ENCODE measurements at places on chromosomes 12 and 14. TPM values are rescaled to one million over a fixed set of nuclear protein-coding genes. Genes with fewer than 3 reads are reported as not detected.

The FOXG1 gene
- total RNA-seq, result not detected

The CMA1 gene
- not detected for total RNA-seq

The KRT79 gene
- 1.7 TPM for total RNA-seq

The HSPA2 gene
- total RNA-seq, result 47.4 TPM

The VRTN gene
- total RNA-seq, result not detected

The KRT80 gene
- 7.9 TPM for total RNA-seq

The LMNTD1 gene
- not detected for total RNA-seq

The DIP2B gene
- total RNA-seq, result 32.2 TPM

The ARMH4 gene
- 5.2 TPM for total RNA-seq

The HOXC12 gene
- not detected for total RNA-seq

The SPX gene
- not detected for total RNA-seq

The PLCZ1 gene
- not detected for total RNA-seq

GRCh38 chr12:28424965-28425364, 234.7 kb downstream of the CCDC91 start:
- DNase-seq, result no peak
- no peak overlapping the region for H3K4me3 ChIP-seq
- no peak overlapping the region for H3K27ac ChIP-seq
- H3K4me1 ChIP-seq, result no peaks in the 10 kb centered on the region
- no peaks in the 10 kb centered on the region for H3K36me3 ChIP-seq

GRCh38 chr12:119704065-119704747, 36.3 kb downstream of the PRKAB1 start:
- DNase-seq, result no peak
- H3K4me1 ChIP-seq, result no peaks in the 10 kb centered on the region
- no peaks in the 10 kb centered on the region for H3K27me3 ChIP-seq
- H3K27ac ChIP-seq, result no peak overlapping the region

DNA sequence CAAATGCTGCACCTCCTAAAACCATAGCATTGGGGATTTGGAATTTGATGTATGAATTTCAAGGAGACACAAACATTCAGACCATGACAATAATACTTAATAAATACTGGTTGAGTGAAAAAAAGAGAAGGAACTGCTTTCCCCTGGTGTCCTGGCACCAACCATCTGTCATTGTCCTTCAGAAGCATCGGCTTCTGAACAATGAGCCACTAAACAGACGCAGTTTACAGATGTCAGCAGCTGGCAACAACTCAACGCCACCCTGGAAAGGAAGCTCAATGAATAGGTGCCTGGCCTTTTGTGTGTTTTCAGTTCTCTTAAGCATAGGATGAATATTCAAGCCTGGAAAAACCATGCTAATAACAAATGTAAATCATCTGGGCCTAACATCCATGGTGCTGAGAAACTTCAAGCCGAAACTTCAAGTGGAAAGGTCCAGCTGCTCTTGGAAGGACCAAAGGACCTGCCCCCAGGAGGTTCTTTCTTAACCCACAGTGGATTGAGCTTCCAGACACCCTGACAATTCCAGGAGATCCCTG, 101.3 kb downstream of the WIF1 start:
- H3K4me1 ChIP-seq, result no peaks in the 10 kb centered on the region
- H3K27me3 ChIP-seq, result no peaks in the 10 kb centered on the region
- no peak overlapping the region for H3K27ac ChIP-seq
- no peaks in the 10 kb centered on the region for H3K36me3 ChIP-seq

GRCh38 chr14:93011650-93012325, 88.8 kb downstream of the CHGA start:
- peaks cover 81% of the 10 kb centered on the region for H3K4me1 ChIP-seq
- H3K27ac ChIP-seq, result peak overlapping the region; percentile 89
- H3K4me3 ChIP-seq, result no peak overlapping the region
- H3K36me3 ChIP-seq, result no peaks in the 10 kb centered on the region
- no peaks in the 10 kb centered on the region for H3K27me3 ChIP-seq

DNA sequence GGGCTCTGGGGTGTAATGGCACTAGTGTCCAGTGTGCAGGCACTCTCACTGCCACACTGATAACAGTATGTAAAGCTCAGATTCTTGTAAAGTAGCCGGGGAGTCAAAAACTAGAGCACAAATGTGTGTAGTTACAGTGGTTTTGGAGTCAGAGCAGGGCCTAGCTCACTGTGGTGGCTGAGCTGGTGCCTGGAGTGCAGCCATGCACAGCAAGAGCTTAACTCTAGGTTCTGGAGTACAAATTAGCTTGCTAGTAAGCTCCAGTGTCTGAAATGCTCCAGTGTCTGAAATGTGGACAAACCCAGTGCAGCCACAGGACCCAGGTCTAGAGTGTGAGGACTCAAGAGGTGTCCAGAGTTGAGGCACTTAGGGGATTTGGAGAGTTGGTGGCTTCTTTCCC, 149.2 kb downstream of the MSRB3 start:
- H3K4me1 ChIP-seq, result no peaks in the 10 kb centered on the region
- no peaks in the 10 kb centered on the region for H3K36me3 ChIP-seq
- no peak for DNase-seq
- H3K27ac ChIP-seq, result no peak overlapping the region
- H3K4me3 ChIP-seq, result no peak overlapping the region
- no peaks in the 10 kb centered on the region for H3K27me3 ChIP-seq

GRCh38 chr12:10466311-10466710, 13.1 kb upstream of the KLRC1 start:
- no peaks in the 10 kb centered on the region for H3K4me1 ChIP-seq
- no peaks in the 10 kb centered on the region for H3K36me3 ChIP-seq
- no peaks in the 10 kb centered on the region for H3K27me3 ChIP-seq
- no peak overlapping the region for H3K27ac ChIP-seq

DNA sequence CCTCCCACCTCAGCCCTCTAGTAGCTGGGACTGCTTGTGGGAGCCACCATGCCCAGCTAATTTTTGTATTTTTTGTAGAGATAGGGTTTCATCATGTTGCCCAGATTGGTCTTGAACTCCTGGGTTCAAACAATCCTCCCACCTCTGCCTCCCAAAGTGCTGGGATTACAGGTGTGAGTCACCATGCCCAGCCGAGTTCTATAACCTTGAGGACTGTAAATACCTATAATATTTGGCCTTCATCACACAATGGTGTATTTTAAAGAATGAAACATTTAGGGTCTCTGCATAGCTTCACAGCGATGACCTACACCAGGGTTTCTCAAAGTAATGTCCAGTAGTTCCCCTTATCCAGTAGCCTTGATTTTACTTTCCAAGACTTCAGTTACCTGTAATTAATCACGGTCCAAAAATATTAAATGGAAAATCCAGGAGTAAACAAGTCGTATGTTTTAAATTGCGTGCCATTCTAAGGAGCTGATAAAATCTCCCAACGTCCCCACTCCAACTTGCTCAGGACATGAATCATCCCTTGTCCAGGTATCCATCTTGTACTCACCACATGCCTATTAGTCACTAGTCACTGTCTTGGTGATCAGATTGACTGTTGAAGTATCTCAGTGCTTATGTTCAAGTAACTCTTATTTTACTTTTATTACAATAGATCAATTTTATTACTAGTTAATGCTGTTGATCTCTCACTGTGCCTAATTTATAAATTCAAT, 368.2 kb downstream of the BTG1 start:
- no peaks in the 10 kb centered on the region for H3K27me3 ChIP-seq
- no peak for DNase-seq
- H3K36me3 ChIP-seq, result no peaks in the 10 kb centered on the region
- H3K27ac ChIP-seq, result no peak overlapping the region

DNA sequence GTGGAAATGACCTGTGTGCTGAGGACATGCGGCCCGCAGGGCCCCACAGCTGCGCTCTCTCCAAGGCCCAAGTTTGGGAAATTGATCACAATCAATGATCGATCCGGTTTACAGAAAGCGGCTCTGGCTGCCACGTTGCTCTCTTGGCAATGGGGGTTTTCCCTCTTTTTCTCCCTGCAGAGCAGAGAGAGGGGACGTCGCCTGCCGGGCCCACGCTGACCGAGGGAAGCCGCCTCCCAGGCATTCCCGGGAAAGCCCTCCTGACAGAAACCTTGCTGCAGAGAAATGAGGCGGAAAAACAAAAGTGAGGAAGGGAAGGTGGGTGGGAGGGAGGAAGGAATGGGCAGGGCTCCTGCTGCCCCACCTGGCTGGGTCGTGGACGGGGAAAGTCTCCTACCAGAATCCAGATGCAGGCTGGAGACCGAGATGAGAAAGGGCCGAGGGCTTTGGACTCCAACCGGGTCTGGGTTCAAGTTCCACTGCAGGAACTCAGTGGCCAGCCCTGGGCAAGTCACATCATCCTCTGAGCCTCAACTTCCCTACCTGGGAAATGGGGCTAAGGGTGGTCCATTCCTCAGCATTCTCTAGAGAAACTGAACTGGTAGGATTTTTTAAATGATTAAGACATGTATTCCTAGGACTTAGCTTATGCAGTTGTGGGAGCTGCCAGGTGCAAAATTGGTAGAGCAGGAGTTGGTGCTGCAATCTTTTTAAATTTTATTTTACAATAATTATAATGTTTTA, 75.5 kb downstream of the PHETA1 start:
- no peak overlapping the region for H3K4me3 ChIP-seq
- no peaks in the 10 kb centered on the region for H3K4me1 ChIP-seq

GRCh38 chr12:49961993-49962764, 507 bp downstream of the AQP5 start:
- H3K4me3 ChIP-seq, result peak overlapping the region; percentile 55
- no peak for DNase-seq
- peaks cover 18% of the 10 kb centered on the region for H3K4me1 ChIP-seq
- no peaks in the 10 kb centered on the region for H3K27me3 ChIP-seq

- no peaks in the 10 kb centered on the region for H3K27me3 ChIP-seq
- H3K4me3 ChIP-seq, result no peak overlapping the region
- H3K4me1 ChIP-seq, result peaks cover 58% of the 10 kb centered on the region
- no peak overlapping the region for H3K27ac ChIP-seq
These were observed 20.8 kb downstream of the SH2B3 start for GRCh38 chr12:111426344-111427185.

DNA sequence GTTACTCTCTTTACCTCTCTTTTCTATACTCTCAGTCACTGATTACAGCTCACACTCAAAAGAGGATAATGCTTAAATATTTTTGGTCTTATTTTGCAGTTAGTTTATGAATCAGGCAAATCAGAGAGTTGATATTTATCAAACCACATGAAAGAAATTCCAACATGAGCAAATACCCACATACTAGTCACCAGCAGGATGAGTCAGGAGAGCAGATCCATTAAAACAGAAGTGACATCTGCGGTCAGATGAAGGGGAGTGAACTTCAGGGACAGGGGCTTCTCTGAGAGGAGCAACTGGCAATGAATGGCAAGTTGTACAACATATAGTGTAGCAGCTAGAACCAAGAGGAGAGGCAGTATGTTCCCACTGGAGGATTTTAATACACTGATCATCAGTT, 258.7 kb downstream of the SYT10 start:
- no peaks in the 10 kb centered on the region for H3K4me1 ChIP-seq
- no peak overlapping the region for H3K27ac ChIP-seq
- H3K27me3 ChIP-seq, result no peaks in the 10 kb centered on the region
- DNase-seq, result no peak
- no peaks in the 10 kb centered on the region for H3K36me3 ChIP-seq

GRCh38 chr12:3622021-3622821, 130.7 kb downstream of the CRACR2A start:
- H3K27me3 ChIP-seq, result no peaks in the 10 kb centered on the region
- no peak overlapping the region for H3K27ac ChIP-seq
- H3K4me1 ChIP-seq, result no peaks in the 10 kb centered on the region
- no peak overlapping the region for H3K4me3 ChIP-seq

- H3K27me3 ChIP-seq, result no peaks in the 10 kb centered on the region
- no peak for DNase-seq
- H3K4me1 ChIP-seq, result no peaks in the 10 kb centered on the region
These were observed 60.5 kb downstream of the CACNA1C start for GRCh38 chr12:2113119-2113912.

DNA sequence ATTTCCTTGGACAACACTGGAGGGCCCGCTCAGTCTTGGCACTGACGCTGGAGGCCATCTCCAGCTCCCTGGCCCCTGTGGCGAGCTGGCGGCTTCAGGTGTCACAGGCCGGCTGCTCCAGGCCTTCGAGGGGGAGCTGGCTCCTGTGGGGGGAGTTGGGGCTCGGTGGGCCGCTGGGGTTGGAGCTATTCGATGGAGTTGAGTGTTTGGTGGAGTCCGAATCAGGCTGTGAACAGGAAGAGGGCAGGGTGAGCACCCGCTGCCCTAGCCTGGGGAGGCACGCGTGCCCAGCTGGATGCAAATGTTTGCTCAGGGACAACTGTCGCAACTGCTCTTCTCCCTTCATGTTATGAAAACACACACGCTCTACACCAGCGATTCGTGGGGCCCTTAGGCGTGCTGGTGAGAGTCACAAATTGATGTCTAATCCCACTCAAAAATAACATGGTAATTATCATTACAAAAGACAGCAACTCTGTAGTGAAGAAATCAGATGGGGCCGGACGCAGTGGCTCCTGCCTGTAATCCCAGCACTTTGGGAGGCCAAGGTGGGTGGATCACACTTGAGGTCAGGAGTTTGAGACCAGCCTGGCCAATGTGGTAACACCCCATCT, 11.3 kb downstream of the AMN start:
- H3K27ac ChIP-seq, result no peak overlapping the region
- H3K4me1 ChIP-seq, result peaks cover 20% of the 10 kb centered on the region
- no peak for DNase-seq

GRCh38 chr14:93230539-93230938, 23.5 kb downstream of the UBR7 start:
- no peak for DNase-seq
- H3K36me3 ChIP-seq, result peaks cover 26% of the 10 kb centered on the region
- no peaks in the 10 kb centered on the region for H3K27me3 ChIP-seq
- H3K27ac ChIP-seq, result no peak overlapping the region
- no peak overlapping the region for H3K4me3 ChIP-seq
- peaks cover 4% of the 10 kb centered on the region for H3K4me1 ChIP-seq

DNA sequence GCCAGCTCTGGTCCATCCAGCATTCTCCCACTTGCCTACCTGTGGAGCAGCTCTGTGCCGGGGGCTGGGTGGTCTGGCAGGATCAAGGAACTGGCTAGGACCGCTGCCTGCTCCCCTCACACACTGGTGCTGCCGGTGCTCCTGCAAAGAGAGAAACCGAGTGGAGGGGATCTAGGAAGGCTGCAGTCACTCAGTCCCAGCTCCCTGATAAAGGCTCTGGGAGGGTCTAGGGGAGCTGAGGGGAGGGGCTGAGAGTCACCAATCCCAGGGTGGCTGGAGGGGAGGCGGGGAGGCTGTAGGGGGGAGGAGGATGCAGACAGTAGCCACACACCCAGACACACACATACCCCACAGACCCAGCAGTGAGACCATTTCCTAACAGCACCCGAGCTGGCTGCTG, at the start of gene TAC3:
TSS of gene TAC3 (minus strand) at position 182 of the 400 bp plus-strand sequence. CDS start 732 bp downstream, outside the sequence.
- no peaks in the 10 kb centered on the region for H3K4me1 ChIP-seq
- no peaks in the 10 kb centered on the region for H3K36me3 ChIP-seq
- no peak for DNase-seq
- no peak within 1 kb of the TSS for H3K4me3 ChIP-seq
